ENCODE measurements at places on chromosomes 1 and 21.

GRCh38 chr1:110617589-110617988 is 11.4 kb upstream of the KCNA2 start:
- no peak for DNase-seq

DNA sequence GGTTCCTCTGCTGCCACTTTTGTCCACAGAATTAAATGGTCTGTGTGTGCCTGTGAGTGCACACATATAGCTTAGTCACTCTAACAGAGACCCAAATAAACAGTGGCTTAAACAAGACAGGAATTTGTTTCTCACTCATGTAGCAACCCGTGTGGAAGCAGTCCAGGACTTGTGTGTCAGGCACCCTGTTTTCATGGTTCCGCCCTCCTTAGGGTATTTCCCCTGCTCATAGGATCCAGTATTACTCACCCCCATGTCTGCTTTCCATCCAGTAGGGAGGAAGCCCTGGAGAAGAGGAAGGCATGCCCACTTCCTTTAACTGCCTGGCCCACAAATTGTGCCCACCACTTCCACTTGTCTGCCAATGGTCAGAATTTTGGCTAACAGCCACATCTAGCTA is 41.3 kb upstream of the TACSTD2 start:
- peak; percentile 11 for DNase-seq

DNA sequence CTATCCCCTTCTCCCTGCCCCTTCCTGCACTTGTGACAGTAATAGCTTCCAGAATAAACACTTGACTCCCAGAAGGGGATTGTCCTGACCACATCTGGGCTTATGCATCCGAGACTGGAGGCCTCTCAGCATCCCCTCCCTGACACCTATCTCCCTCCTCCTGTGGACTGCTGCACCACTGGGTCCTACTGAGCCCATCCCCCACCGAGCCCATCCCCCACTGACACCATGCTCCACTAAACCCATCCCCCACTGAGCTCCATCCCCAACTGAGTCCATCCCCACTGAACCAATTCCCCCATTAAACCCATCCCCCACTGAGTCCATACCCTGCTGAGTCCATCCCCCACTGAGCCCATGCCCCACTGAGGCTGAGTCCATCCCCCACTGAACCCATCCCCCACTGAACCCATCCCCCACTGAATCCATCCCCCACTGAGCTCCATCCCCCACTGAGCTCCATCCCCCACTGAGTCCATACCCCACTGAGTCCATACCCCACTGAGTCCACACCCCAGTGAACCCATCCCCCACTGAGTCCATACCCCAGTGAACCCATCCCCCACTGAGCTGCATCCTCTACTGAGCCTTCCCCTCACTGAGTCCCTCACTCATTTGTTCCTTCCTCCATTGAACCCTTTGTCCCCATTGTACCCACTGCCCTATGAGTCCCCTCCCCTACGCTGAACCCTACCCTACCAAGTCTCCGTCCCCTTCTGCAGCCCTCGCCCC is 5.6 kb downstream of the PDZK1IP1 start:
- peak; percentile 48 for DNase-seq

DNA sequence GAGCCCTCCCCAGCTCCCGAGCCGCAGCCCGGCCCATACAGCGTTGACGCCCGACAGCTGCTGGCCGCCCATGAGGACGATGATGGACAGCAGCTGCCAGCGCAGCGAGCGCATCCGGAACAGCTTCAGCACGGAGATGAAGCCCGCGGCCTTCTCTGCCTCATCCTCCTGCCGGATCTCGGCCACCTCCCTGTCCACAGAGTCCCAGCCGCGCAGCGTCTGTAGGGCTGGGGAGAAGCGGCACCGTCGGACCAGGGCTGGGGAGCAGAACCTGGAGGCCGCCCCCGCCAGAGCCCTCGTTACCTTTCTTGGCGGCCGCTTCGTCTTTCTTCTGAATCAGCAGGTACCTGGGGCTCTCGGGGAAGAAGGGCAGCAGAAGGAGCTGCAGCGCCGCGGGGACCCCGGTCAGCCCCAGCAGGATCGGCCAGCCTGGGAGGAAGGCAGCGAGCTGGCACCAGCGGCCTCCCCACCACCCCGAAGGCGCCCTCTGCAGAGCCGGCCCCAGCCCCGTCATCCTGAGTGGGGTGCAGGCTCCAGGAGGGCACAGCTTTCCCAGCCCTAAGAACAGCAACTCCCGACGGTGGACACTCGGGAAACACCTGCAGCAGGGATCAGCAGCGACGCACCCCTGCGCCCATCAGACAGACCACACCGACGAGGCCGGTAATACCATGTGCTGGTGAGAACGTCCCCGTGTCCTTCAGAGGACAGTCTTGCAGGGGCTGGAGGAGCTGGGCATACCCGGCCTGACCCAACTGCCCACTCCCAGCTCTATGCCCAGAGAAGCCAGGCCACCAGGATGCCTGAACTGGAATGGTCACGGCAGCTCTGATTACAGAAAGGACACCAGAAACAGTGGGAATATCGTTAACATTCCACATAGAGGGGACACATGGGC is 13.8 kb upstream of the SLC2A7 start:
- no peak for DNase-seq

DNA sequence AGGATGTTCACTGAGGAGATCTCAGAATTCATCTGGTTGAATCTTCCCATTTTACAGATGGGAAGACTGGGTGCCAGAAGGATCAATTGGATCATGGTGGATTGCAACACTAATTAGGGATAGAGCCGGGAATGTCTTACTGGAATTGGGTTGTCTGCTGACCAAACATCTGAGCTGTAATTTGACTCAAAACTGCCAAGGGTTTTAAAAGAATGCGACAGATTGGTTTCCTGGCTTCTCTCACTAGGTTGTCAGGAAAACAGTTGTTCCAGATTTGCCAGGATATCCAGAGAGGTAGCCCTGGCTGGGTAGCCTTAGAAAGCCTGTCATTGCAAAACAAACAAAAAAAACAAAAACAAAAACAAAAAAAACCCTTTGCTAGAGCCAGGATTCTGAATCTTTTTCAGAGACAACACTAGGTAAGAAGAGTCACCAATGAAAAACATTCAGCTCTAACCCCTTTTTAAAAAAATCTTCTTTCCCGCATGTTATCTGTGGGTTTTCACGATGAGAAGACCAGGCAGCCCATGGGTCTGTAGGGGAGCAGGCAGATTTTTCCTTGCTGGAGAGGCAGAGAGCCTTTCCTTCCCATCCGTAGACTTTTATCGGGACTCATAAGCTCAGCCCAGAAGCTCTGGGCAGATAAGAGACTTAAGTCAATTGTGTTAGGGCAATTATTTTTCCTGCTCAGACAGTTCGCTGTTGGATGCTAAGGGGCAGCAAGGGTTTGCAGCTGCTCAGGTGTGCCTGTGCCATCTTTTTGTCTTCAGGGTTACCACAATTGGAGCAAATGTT is 418.9 kb downstream of the PRDM2 start:
- no peak for DNase-seq

GRCh38 chr1:117952386-117952785 is 22.8 kb downstream of the WDR3 start:
- no peak for DNase-seq

GRCh38 chr1:56491441-56491840 is 87.9 kb downstream of the PLPP3 start:
- no peak for DNase-seq

DNA sequence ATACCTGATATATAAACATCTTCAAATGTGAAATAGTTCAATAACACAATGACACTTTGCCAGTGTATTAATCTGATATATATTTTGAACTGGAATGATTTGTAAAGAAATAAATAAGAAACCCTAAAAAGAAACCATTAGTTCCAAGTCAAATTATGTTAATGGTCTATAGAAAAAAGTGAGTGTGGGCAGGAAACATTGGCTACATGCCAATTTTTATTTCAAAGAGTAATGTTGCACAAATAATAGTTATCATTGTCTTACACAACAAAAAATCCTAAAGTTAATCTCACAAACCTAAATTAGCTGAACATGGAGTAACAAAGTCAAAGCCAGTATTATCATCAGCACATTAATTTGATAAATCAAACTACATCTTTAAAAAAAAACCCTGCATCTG is 37.9 kb upstream of the BATF3 start:
- peak; percentile 36 for DNase-seq

GRCh38 chr1:150034336-150034735 is 23.8 kb upstream of the OTUD7B start:
- DNase-seq: no peak

DNA sequence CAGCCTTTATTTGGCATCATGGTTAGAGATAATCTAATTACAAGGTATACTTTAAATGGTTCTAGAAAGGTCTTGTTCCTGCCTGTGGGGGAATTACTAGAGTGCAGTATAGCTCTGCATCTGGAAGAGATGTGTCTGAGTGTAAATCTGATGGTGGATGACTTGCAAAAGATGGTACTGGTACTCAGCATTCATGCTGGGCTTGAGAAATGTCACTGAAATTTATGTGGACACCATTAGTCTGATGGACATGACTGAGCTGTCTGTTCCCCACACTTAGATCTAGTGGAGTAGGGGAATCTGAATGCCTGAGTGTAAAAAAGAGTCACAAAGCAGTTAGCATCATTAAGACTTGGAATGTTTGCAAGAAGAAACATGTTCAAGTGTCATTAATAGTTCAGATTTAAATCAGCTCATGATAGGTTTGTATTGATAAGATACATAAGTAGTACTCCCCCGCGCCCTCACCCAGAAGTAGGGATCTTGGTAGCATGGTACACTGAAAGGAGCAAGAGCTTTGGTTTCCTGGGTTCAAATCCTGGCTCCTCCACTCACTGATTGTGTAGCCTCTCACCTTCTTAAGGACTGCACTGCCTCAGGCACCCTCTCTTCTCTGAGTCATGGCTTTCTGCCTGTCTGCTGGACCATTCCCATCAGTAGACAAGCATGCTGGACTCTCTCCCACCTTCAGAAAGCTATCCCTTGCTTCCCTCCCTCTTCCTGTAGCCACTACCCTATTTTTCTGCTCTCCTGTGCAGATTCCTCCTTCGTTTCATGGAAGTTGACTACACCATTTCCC is 292.9 kb downstream of the NFIA start:
- no peak for DNase-seq

GRCh38 chr1:158931055-158931737 is at the start of gene PYHIN1:
TSS of gene PYHIN1 (plus strand) at chr1:158931552. CDS start at chr1:158936911, 5,359 bp downstream.
- DNase-seq: peak; percentile 23

GRCh38 chr1:6041432-6042062 is 4.1 kb upstream of the KCNAB2 start:
- peak; percentile 32 for DNase-seq

DNA sequence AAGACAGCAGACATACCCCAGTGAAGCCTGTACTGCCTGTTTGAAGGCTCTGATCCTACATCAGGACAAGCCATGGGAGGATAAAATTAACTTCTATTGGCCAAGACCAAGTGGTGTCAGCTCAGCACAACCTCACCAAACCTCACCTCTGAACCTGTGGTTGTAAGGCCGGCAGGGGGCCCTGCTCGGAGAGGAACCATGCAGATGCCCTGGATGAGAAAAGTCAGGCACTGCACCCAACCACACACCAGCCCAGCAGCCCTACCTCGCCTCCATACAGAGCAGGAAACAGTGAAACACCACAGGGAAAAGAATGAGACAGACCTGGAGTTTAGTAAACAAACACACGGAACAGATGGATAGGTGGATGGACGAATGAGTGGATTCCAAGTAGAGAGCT is 70.0 kb upstream of the PAX7 start:
- DNase-seq: no peak

- peak; percentile 32 for DNase-seq
Observed at GRCh38 chr1:228198977-228199590, 8.8 kb upstream of the OBSCN start.

DNA sequence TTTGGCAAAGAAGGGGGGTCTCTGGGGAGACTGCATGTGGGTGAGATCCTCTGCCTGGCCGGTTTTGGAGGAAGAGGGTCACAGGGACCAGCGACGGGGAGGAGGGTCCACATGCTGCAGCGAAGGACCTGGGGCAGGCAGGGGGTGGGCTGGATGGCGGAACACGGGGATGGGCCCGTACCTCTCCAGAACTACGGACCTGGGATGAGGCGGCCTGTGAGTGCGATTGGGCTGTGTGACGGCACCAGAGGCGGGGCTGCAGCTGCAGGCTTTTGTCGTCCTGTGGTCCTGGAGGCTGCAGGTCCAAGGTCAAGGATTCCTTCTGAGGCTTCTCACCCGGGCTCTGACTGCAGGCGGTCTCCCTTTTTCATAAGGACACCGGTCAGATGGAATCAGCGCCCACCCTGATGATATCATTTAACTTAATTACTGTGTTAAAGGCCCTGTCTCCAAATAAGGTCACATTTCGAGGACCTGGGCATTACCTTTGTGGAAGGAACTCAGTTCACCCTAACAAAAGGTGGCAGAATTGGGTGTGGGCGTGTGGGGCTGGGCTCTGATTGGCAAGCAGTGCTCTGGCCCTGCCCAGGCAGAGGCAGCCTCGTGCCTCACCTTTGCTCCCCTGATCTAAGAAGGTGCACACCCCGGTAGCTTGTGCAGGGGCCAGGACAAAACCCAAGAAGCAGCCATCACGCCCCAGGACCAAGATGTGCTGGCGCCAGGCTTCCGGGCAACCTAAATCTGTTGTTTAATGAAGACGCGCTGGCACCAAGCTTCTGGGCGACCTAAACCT is 60.0 kb upstream of the TRAPPC10 start:
- no peak for DNase-seq

GRCh38 chr1:156487862-156488261 is 12.7 kb downstream of the MEF2D start:
- no peak for DNase-seq
